ENCODE measurements at places on chromosomes 5 and 9.

DNA sequence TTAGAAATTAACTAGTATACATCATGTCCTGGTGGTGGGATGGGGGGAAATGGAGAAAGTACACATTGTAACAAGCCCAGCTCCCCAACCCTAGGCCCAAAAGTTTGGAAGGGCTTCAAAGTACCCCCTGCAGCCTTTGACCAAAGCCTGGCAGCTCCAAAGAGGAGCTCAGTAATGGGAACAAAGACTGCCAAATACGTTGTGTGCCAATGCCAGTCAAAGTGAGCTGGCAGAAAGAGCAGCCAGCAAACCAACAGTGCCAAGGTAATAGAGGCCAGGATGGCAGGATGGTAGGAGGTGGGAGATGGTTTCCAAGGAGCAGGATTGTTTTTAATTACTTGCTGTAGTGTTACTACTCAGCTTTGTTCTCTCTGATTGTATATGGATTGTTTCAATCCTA lies 248.3 kb downstream of the COX7C start:
- DNase-seq: no peak

- no peak for DNase-seq
Measured at GRCh38 chr9:95004411-95005277, 278.1 kb downstream of the AOPEP start.

DNA sequence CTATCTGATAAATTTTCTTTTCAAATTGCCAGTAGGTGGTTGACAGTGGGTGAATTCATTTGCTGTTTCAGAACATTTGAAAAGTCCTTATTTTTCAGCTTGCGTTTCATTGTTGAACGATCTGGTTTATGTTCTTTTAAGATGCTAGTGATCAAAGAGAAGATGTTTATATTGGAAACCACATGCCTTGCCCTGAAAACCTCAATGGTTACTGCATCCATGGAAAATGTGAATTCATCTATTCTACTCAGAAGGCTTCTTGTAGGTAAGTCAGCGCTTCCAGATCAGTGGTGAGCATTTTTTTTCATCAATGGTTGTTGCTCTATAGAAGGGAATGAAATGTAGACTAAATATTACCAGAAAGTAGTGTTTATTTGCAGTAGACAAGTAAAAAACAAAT lies 16.6 kb upstream of the CAVIN4 start:
- DNase-seq: no peak

GRCh38 chr5:170436335-170436734 lies 47.2 kb upstream of the KCNMB1 start:
- no peak for DNase-seq

DNA sequence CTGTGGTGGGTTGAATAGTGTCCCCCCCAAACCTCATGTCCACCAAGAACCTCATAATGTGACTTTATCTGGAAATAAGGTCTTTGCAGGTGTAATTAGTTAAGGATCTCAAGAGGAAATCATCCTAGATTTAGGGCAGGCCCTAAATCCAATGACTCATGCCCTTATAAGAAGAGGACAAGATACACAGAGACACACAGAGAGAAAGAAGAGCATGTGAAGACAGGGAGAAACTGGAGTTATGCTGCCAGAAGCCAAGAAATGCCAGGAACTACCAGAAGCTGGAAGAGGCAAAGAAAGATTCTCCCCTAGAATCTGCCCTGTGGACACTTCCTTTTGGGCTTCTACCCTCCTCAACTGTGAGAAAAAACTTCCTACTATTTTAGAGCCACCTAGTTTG lies 8.8 kb downstream of the FAM13B start:
- no peak for DNase-seq

DNA sequence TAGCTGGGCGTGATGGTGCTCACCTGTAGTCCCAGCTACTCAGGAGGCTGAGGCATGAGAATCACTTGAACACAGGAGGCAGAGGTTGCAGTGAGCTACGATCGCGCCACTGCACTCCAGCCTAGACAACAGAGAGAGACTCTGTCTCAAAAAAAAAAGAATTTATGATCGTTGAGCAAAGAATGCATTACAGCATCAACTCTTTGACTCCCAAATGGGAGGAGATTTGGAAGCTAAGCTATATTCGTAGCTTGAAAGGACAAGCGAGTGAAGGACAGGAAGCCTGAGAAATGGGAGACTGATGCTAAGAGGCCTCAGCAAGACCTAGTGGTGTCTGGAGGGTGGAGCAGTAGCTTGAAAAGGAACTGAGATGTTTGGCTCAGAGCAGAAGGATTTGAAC lies 10.3 kb upstream of the CCIN start:
- no peak for DNase-seq

- DNase-seq: no peak
Measured at GRCh38 chr5:103098993-103099392, 20.9 kb downstream of the GIN1 start.

DNA sequence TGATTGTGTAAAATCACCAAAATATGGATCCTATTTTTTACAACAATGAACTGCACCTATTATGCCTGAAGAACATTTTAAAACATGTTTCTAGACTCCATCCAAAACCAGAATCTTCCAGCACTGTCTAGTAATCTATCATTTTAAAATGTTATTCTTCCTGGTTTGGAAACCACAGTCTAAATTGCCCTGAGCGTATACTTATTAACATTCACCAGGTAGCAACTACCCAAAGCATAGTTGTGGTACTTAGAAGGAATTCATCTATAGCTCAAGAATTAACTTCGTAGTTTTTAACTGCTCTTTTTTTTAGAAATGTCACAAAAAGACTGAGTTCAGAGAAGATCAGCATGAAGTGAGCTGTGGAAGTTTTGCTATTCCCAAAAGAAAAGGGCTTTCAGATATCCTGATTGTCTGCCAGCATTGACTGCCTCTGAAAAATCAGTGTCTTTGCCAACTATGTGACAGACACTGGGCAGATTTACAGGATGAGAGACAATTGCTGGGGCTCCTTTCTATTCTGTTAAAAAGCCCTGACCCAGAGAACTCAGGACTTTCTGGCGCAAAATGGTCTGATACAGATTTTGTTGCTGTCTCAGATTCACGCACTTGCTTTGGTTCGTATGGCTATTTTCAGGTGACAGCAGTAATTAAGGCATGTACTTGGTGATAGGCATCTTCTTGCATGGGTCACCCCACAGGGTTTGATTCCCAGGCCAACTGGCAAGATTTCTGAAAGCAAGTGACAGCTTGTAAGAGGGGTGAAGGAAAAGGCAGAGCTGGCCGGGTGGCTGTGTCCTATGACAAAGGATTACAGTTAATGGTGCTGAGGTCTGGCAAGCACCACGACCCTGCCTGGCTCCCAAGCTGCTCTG lies 152.5 kb upstream of the RAI14 start:
- DNase-seq: no peak

DNA sequence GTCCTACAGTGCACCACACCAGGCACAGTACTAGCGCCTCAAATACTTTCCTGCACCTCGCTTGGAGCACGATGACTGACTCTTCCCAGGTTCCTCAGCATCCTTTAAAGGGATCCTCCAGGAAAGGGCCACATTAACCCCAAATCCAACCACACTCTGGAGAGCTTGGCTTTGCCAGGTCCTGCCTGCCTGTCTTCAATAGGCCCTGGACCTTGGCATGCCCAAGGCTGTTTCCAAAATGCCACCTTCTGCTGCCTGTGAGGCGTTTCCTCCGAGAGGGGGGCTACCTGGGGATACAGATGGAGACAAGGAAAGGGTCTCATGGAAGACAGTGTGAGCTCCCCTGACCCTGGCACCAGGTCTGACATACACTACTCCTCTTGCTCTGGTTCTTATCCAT lies 169.9 kb downstream of the DAB2IP start:
- no peak for DNase-seq

- DNase-seq: no peak
Measured at GRCh38 chr9:114911167-114911821, 19.1 kb downstream of the TNFSF8 start.

GRCh38 chr9:18665947-18666346 lies 192.0 kb downstream of the ADAMTSL1 start:
- DNase-seq: no peak
